ENCODE measurements at places on chromosomes 4 and X.

DNA sequence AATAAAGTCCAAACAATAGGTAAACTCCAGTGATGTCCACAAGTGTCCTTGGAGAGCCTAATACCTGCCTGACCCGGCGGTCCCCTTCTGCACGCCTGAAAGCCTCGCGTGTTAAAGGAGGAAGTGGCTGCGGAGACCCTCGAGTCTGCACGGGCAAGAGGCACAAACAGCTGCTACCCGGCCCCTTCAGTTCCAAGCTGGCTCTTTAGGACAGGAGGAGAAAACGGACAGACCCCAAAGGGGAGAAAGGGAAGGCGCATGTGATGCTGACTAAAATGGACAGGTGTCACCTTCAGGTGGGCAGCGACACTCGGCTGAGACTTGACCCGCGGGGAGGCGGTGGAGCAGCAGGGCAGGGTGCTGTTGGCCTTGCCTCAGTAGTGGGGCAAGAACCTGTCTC lies 102.7 kb upstream of the TENM3 start:
- no peak for DNase-seq

GRCh38 chrX:131791608-131792355 lies 231.3 kb upstream of the STK26 start:
- DNase-seq, result no peak

DNA sequence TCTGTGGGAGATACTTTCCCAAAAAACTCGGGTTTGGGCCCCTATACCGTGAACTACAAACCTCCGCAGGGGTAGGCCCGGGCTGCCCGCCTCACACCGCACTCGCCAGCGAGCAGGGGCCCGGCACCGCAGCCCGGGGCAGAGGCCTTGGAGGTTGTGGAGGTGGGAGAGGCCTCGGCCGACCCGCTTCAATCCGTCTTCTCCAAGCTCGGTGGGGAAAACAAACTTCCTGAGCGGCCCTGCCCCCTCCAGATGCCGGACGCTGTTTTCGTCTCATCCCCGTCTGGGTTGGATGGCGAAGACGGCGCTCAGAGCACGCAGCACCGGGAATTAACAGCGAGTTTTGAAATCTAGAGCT lies 442 bp upstream of the MCUB start:
- DNase-seq, result peak; percentile 36

- DNase-seq, result no peak
These were observed 284.9 kb downstream of the TEX13A start for GRCh38 chrX:104935581-104935980.

GRCh38 chr4:54571293-54572151 lies 86.2 kb upstream of the KIT start:
- no peak for DNase-seq

- DNase-seq, result peak; percentile 75
These were observed 9.6 kb downstream of the CC2D2A start for GRCh38 chr4:15479089-15479912.

Data from astrocyte (in vitro differentiated cells and primary cell).